HCEC 1CT (cell line): ENCODE measurements at places on chromosomes 4 and X.

DNA sequence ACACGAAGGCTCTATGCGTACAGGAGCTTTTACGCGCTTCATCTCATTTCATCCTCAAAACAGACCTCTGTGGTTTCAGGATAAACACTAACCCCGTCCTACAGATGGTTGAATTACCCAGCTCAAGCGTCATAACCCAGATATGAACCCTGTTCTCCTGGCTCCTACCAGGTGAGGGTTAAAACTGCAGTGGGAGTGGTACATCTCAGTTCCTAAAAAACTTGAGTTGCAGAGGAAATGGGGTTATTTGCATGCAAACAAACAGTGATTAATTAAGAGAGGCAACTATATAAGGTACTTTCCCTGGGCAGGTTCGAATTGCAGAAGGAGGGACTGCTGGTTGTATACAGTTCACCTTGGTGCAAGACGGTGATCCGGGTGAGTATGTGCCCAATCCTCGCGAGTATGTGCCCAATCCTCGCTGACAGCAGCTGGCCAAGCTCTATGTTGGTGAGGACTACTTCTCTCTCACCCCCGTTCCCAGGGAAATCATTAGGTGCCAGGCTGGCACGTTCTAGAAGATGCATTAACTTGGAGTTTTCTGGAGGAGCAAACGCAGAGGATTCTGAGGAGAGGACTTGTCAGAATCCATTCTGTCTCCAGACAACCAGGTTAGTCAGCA lies 72.6 kb downstream of the FHDC1 start:
- DNase-seq: no peak

GRCh38 chrX:56219700-56220099 lies 12.5 kb upstream of the KLF8 start:
- DNase-seq: no peak

DNA sequence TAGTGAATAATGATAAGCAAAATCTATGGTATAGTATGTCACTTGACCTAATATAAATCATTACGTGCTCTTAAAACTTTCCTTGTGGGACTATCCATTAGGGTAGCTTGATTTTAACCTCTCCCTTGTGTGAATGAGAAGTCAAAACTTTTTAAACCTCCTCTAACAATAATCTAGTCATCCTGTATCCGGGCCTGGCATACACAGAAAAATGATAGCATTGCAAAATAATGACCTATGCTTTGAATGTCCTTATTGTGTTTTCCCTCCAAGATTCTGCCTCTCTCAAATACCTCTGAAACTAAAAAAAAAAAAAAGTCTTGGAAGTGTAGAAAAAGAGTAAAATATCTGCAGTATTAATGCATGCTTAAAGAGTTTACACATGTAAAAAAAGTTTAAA lies 250.0 kb upstream of the NDST3 start:
- no peak for DNase-seq

DNA sequence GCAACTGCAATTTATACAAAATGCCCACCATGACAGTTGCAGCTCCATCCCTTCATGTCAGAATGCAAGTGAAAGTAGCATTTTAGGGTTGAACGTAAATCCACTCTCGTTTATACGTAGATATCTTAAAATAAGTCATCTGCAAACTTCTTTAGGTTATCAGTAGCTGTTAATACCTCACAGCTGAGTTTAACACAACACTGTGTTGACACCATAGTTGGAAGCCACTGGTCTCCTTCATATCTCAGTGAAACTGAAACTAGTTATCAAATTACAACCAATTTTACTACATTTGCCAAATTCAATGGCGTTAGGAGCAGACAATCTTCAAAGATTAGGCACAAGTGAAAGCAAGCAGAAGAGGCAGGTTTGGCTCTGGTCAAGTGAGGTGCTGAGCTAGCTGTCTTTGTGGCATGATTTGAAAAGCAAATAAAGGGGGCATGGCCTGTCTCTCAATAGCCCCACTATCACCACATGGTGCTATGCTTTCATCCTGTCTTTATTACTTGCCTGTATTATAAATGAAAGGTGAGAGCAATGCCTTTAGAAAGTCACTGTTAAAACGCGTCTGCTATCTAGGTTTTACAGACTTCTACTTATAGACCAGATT lies 12.3 kb downstream of the PPP3CA start:
- no peak for DNase-seq

DNA sequence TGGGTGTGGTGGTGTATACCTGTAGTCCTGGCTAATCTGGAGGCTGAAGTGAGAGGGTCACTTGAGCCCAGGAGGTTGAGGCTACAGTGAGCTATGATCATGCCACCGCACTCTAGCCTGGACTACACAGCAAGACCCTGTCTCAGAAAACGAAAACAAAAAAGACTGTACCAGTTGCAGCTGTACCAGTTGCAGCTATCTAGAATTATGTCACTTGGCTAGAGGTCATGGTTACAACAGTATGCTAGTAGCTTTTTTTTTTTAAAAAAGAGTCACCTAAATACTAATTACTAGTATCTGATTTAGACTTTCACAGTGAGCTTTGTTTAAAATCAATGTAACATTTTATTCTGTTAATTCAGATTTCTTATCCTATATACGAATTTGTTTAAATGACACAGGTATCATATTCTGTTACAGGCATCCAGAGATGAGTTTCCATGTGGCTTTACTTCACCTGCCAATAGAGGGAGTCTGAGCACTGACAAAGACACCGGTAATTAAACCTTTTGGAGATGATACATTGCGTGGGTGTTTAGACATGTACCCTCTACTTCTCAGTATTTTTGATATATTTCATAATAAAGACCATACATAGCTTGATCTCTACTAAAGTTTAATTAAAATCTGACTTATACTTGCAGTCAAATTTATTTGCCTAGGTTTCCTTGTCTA lies 100.2 kb upstream of the IL13RA1 start:
- DNase-seq: no peak
